ENCODE measurements at places on chromosomes 13 and 19. TPM values are rescaled to one million over a fixed set of nuclear protein-coding genes. Genes with fewer than 3 reads are reported as not detected.

TNNI3 gene
- total RNA-seq, result not detected

DNA sequence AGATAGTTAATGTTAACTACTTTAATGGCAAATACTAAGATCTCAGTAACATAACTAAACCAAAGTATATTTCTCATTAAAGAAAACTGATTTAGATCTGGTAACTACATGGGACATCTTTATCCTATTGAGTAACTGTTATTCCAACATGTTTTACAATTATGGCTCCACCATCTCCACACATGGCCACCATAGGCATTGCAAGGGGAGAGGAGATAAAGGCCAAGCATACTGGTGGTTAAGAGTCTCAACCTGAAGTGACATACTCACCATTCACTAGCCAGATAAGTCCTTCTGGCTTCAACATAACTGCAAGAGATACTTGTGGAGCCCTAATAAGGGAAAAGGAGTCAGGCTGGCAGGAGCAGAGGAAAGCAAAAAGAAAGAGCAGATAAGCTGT, 1586.4 kb upstream of the SPRY2 start:
- DNase-seq, result no peak

DNA sequence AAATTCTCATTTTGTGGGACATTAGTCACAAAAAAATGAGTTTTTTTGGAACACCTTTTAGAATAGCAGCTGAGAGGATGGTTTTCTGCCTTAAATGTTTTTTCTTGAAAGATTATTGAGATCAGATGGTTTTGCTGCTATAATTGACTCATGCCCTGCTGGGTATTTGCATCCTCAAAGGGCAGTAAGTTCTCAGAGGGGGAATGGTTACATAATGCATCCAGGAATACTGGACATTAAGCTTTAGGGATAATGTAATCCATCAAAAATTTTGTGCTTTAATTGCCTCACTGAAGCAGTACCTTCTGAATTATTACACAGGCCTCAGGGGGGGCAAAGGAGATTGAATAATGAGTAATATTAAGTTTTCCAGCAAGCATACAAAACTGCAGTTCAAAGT, 866.3 kb upstream of the SPRY2 start:
- no peak for DNase-seq

DNA sequence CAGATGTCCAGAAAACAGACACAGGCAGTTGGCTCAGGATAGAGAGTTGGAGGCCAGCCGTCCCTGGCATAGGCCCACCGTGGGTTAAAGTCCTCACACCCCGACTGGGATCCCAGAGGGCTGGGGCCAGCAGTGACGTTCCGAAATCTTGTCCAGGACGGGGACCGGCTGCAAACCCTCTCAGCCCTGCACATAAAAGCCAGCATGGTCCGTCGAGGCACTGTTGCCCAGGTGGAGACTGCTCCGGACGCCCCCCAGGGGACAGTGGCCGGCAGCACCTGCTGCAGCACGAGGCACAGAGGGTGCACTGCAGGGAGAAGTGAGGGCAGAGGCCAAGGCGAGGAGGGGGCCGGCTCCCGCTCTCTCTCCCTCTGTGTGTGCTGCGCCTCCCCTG, 4.3 kb upstream of the IFNL2 start:
- DNase-seq, result no peak

DNA sequence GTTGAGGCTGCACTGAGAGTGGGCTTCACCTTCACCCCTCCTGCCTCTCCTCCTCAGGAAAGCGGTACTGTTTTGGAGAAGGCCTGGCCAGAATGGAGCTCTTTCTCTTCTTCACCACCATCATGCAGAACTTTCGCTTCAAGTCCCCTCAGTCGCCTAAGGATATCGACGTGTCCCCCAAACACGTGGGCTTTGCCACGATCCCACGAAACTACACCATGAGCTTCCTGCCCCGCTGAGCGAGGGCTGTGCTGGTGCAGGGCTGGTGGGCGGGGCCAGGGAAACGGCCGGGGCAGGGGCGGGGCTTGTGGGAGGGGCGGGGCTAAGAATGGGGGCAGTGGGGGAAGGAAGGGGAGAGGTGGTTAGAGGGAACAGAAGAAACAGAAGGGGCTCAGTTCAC, 7.5 kb downstream of the CYP2A13 start:
- DNase-seq, result no peak
